ENCODE measurements at places on chromosomes 11 and 22.
A peak's percentile ranks its signal among the peaks of the same experiment; 100 is the strongest.

DNA sequence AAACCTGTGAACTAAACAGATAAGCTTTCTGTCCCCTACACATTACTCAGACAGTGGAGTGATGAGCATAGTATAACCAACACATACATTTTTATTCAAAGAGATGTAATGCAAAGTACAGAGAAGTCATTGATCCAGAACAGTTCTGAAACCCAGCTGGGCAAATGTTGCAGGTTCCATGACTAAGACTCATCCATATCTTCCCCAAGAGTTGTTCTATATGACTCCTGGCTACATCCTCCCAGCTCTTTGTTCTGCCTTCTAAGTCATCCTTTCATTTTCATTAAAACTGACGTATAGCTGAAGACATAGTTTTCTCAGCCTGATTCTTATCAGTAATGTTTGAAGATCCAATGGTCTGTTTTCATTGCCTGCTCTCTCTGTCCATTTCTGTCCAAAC is 47.3 kb downstream of the PLAAT5 start:
- no peak for DNase-seq

GRCh38 chr22:41908411-41909309 is 6.2 kb downstream of the SHISA8 start:
- DNase-seq, result no peak

DNA sequence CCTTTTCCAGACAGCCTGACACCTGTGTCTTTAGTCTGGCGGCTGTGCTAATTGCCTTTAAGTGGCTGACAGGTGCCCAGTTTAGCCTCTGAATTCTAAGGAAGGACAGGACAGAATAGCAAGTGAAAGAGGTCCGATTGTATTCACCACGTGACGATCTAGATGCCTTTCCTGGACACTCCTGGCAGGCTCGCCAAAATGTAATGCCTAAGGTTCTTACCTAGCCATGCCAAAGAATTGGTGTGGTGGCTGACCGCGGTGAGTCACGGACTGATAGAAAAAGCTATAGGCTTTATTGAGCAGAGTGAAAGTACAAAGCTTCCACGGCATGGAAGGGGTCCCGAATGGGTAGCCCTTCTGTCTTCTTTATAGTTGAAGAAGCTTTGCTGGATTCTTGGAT is 26.7 kb downstream of the ANKRD42 start:
- no peak for DNase-seq

DNA sequence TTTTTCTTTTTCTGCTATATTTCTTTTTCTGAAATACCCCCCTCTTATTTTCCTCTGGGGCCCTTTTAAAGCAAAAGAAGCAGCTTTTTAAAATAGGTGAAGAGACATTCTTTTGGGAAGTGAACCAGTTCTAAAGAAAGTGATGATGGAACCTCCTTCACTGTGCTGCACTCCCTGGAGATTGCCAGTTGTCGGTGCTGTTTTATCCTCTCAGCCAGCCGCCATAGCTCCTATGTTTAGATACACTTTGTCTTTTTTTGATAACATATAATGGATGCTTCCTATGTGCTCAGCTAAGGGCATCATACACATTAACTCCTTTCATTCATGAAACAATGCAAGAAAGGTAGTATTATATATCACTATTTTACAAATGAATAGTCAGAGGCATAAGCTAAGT is 14.0 kb downstream of the CFAP300 start:
- DNase-seq, result peak; percentile 29

- no peak for DNase-seq
These were observed 69.2 kb downstream of the PRSS23 start for GRCh38 chr11:86869531-86869930.

GRCh38 chr11:10522921-10523320 is 18.1 kb downstream of the RNF141 start:
- no peak for DNase-seq

DNA sequence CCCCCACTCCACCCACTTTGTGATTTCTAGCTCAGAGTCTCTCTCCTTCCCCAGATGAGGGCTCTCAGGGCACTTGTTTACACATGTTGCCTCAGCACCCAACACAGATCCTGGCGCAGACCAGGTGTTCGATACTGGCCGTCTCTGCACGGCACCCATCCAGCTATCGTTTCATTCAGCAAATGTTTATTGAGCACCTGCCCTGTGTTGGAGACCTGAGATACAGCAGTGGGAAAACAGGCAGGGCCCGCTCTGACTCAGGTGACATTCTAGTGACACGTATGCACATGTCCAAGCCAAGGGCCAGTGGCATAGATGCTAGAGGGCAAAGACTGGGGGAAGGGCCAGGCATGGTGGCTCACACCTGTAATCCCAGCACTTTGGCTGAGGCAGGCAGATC is 71.9 kb downstream of the NFAM1 start:
- no peak for DNase-seq

DNA sequence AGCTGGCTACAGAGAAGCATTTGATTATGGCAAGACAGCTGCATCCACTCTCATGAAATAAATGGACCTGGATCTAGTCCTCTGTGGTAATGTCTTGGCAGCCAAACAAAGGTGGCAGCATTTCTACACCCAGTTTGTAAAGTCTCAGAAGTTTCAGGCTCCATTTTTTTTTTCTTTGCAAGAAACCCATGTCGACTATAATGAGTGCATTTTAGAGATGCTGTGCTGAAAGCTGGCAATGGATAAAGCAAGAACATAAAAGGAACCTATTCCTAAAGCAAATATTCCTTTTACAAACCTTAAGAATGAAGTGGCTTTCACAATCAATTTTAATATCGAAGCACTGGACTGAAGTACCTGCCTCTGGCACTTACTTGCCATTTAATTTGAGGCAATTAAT is 33.5 kb downstream of the THAP12 start:
- no peak for DNase-seq

DNA sequence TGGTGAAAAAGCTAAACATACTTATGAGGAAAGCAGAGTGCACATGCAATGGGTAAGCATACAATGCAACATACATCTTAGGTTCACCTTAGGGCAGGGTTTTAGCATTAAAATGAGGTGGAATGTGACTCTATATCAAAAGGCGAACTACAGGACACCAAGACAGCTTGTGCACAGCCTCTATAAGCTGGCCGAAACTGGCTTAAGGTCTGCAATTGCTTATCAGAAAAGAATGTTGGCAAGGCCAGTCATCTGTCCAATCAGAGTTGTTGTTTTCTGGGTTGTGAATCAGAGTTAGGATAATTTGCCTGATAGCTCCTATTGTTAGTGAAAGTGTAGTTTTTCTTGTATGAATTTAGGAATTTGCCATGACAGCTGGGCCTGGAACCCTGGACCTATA is 76.5 kb downstream of the LRRC4C start:
- DNase-seq, result no peak

GRCh38 chr11:60371386-60371785 is 6.9 kb upstream of the MS4A7 start:
- DNase-seq, result no peak

- no peak for DNase-seq
These were observed 172.3 kb downstream of the AASDHPPT start for GRCh38 chr11:106249617-106250239.

GRCh38 chr11:112797648-112798293 is 163.4 kb upstream of the NCAM1 start:
- peak; percentile 11 for DNase-seq

- no peak for DNase-seq
These were observed 18.5 kb upstream of the KMT5B start for GRCh38 chr11:68231621-68232020.
